ENCODE measurements at places on chromosomes 1 and 21.
A peak's percentile ranks its signal among the peaks of the same experiment; 100 is the strongest.

GRCh38 chr1:186738926-186739325 lies 58.7 kb upstream of the PTGS2 start:
- DNase-seq = no peak

- no peak for DNase-seq
Observed at GRCh38 chr1:50595874-50596273, 172.6 kb upstream of the DMRTA2 start.

GRCh38 chr1:230248889-230249270 lies 177.3 kb downstream of the PGBD5 start:
- DNase-seq = no peak

GRCh38 chr1:58997060-58997411 lies 213.2 kb upstream of the JUN start:
- DNase-seq = no peak

GRCh38 chr1:79373481-79374125 lies 367.1 kb upstream of the ADGRL4 start:
- DNase-seq = no peak

DNA sequence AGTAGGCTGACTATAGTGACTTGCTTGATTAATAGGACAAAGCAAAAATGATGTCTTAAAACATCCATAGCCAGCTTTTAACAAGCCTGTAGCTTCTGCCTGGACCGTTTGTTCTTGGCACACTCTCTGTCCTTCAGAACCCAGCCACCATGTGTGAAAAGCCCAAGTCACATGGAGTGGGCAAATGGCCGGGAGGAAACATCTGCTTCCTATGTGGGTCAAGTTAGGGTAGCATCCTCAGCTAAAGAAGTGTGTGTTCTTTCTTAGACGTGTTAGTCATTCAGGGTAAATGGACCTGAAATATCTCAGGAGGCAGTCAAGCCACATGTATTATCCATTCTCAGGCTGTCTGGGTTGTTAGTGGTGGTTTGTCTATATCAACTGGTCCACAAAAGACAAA lies 23.4 kb downstream of the RD3 start:
- no peak for DNase-seq

DNA sequence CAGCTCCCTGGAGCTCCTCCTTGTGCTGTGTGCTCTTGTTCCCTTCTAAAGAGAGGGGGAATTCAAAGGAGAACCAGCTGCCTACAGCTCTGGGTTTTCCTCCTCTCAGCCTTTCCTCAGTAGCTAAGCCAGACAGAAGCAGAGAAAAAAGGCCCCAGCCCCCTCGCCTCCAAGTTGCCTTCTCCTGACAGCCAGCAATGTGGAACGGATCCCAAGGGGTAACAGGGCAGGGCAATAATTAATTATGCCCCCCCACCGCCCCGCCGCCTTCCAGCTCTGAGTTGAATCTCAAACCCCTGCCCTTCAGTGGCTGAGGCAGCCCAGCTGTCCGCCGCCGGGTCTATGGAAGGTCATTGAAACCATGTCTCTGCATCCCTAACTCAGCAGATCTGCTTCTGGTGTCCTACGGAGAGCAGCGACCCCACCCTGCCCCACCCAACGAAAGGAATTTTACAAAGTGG lies 69.0 kb upstream of the GOLT1A start:
- no peak for DNase-seq

- DNase-seq = no peak
Observed at GRCh38 chr1:25861316-25862286, 2.3 kb upstream of the AUNIP start.

GRCh38 chr1:26690157-26690556 lies 5.7 kb upstream of the ARID1A start:
- DNase-seq = no peak

DNA sequence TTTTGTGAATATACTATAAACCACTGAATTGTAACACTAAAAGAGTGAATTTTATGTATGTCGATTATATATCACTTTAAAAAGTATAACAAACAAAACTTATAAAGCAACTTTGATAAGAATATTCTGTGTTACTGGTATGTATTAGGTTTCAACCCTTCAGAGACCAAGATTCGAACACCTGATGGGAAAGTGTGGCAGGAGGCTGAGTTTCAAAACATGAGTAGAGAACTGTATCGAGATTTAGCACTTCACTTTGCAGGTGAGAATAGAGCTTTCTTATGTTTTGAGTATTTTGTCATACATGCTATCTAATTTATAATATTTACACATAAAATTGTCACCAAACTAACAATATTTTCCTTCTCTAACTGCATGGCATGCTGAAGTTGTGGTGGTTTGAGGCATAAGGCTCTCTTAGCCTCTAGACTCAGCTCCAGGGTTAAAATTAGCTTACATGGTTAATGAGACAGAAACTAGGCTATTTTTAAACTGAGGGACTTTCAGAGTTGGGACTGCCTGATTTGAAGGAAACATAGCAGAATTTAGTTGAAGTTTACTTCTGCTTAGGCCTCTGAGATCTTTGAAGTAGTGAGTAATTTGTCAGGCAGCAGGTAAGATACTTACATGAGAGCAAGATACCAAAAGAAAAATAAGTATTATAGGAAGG lies 48.6 kb downstream of the CEP350 start:
- no peak for DNase-seq

GRCh38 chr21:36028127-36029069 lies 31.9 kb downstream of the SETD4 start:
- peak; percentile 73 for DNase-seq

DNA sequence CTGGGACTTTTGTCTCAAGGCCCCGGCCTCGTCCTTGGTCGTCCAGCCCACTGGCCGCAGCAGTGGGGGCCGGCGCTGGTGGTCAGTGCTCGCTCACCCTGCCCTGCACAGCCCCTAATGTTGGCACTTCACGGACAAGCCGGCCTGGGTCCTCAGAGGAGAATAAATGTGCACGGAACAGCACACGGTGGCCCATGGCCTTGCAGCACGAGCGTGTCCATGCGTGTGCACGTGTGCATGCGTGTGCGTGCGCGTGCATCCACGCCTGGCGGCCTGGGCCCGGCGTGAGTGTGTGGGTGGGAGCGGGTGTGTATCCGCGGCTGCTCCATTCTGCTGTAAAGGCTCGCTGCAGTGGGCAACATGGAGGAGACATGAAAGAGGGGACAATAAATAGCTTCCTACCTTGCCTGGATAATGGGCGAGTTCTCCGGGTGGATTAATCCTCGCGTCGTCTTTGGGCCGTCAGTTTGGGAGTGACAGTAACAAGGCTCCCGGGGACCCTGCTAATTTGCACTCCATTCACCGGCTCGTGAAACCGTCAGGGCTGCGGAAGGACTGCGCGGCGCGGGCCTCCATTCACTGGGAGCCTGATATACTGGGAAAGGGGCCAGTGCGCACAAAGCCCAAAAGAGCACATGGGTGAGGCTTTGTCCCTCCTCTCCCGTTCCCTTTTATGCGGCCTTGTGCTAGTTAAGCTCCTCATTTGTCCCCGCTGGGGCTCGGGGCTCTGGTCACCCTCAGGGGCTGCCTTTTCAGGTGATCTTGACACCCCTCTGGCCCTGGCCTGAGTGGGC lies 142.8 kb downstream of the PRDM16 start:
- DNase-seq = no peak

GRCh38 chr1:212525479-212526110 lies 83.0 kb upstream of the ATF3 start:
- DNase-seq = no peak

GRCh38 chr1:191453487-191453886 lies 704.8 kb upstream of the RGS18 start:
- DNase-seq = no peak

- DNase-seq = no peak
Observed at GRCh38 chr21:45017039-45017960, 57.1 kb upstream of the ADARB1 start.

DNA sequence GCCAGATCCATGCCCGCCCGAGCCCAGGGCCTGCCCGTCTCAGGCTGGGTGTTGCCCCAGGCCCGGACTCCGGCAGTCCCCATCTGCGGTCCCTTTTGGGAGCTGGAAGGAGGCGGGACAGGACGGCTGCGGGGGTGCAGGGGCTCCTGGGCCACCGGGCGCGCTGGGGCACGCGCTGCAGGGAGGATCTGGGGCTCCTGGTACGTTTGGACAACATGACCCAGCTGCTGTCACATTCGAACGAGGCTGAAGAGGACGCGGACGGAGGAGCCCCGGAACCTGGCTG lies 6.6 kb upstream of the CALML6 start:
- no peak for DNase-seq

GRCh38 chr1:66563941-66564630 lies 30.1 kb downstream of the SGIP1 start:
- DNase-seq = no peak

DNA sequence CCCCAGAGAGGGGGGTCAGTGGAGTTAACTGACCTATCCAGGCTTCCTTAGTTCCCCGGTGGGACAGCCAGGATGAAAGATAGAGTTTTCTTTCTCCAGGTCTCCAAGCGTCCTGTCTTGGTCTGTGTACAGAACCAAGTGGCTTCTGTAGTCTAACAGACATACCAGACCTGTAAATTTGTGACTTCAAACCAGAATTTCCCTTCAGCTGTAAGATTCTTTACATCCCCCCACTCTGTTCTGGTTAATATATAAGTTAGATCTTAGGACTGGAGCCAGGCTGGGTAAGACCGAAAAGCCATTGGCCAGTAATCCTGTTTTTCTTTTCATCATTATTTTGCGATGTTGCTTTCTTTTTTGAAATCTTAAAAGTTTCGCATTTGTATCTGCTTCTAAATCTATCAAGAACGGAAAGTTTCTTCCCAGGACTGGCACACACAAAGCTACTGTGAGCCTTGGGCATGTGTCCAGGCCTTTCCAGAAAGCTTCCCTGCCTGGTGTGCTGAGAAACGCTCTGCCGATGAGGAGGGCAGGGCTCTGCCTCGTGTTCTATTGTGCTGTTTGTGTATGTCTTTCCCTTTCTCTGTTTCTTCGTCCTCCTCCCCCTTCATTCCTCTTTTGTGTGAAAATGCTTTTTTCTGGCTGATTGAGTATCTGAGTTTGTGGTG lies 72.3 kb downstream of the RGL1 start:
- DNase-seq = no peak

DNA sequence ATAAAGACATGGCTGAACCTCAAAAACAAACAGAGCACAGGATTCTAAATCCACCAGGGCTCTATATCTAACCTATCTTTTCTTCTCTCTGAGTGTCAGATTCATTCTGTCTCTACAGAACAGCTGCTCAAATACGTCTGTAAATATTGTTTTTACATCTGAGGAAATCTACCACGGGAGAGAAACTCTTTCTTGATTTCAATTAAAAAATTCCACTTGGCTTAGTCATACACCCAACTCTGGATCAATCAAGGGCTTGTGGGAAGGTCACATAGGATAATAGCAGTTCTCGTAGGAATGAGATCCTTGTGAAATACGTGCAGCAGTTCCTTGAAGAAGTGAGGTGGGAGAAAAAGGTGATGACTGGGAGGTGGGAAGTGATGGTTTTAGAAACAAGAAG lies 1355.7 kb upstream of the ADGRL2 start:
- DNase-seq = no peak

DNA sequence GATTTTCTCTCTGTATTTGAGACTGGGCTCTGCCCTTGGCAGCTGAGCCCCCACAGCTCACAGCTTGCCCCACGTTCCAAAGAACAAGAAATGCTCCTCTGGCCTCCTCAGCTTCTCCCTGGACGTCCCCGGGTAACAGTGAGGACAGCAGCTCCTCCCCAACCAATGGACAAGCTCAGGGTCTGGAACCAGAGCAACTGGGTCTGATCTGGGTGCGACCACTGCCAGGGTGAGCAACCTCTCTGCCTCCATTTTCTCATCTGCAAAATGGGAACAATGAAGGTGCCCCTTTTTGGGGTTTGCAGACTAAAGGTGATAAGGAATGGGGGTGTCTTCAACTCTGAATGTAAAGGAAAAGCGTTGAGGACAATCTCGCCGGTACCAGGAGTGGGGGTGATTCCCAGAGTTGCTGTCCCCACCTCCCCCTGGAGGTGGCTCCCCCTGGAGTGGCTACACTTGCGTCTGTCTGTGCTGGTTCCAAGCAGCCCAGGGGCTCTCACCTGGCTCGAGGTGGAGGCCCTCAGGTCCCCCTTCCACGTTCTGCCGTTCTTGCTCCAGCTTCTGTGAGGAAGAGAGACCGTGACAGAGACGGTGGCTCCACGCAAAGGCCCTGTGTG lies 6.9 kb downstream of the C21orf58 start:
- DNase-seq = no peak

- DNase-seq = no peak
Observed at GRCh38 chr1:98129491-98129890, 208.7 kb upstream of the DPYD start.

- no peak for DNase-seq
Observed at GRCh38 chr1:232176222-232176621, 453.7 kb downstream of the SIPA1L2 start.

GRCh38 chr1:15513919-15514318 lies 10.1 kb downstream of the CASP9 start:
- no peak for DNase-seq

DNA sequence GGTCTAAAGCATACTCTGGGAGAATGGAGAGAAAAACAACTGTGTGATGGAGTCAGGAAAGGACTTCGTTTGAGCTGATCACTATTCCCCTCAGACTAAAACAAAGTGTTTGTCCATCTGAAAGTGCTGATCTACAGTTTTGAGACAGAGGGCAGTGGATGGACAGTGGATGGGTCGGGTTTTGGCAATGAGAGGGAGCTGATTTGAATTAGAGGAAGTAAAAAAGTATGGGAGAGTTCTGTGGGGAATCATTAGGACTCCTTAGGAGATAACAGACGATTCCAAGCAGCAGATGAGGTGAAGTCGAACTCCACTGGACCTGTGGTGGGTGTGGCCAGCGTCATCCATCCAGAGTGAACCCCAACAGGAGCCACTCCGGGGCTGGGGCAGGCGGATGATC lies 62.3 kb downstream of the PTGS2 start:
- DNase-seq = no peak

DNA sequence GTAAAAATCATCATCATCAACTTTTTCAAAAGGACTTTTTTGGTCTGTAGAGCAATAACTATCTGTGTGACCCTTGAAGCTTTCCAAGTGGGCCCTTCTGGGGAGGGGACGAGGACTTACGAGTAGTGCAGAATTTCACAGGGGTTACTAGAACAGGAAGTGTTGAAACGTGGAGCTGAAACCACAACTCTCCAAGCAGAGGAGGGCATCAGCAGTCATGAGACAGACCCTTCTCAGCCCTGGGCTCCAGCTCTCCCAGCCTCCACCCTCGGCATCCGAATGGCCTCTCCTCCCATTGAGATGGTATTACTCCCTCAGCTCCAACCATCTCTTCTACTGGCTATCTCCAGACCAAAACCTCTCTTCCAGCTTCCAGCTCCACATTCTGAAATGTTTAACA lies 3.6 kb downstream of the FAM89A start:
- no peak for DNase-seq

GRCh38 chr1:224267925-224268324 lies 62.0 kb downstream of the NVL start:
- DNase-seq = no peak

- peak; percentile 55 for DNase-seq
Observed at GRCh38 chr1:207049974-207050391, 1.0 kb downstream of the YOD1 start.
